ENCODE measurements at places on chromosomes 2 and 18.

- DNase-seq: no peak
Measured at GRCh38 chr2:100004348-100004884, 138.0 kb downstream of the AFF3 start.

GRCh38 chr2:24115057-24115456 lies 8.1 kb downstream of the PFN4 start:
- no peak for DNase-seq

GRCh38 chr18:501406-501714 lies 859 bp upstream of the COLEC12 start:
- no peak for DNase-seq

DNA sequence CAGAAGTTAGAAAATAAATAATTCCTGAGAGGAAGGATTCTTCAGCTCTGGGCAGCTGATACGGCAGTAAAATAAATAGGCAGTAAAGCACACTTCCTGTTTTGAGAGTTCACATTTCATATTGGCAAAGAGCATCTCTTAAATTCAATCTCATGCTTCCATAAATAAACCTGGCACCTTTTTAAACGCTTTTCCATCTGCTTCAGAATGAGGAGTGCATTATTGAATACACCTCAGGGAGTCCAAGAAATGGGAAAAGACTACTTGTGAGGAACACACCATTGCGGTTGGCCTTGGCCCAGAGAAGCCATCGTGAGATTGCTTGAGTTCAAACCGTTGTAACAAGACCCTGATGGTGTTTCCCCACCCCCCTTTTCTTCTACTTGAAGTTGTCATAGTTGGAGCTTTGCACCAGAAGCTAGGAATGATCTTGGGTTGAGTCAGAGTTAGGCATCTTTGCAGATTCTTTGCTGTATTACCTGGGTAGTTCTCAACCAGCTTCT lies 123.9 kb downstream of the RDH14 start:
- DNase-seq: peak; percentile 45

DNA sequence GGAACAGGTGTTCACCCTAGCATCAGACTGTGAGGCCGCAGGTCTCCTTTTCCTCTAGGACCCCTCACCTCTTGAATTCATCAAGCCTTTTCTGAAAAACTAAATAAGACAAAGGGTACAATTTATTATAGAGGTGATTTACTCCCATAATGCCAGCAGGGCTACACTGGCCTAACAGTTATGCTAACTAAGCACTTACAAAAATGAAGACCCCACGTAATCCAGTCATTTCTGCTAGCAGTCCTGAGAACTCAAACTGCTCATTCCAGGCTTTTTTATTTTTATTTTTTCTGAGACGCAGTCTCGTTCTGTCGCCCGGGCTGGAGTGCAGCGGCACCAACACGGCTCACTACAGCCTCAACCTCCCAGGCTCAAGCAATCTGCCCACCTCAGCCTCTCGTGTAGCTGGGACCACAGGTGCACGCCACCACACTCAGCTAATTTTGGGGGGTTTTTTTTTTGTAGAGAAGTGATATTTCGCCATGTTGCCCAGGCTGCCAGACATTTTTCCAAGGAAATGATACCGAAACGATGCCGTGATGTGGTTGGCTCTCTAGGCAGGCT lies 14.2 kb downstream of the CAPG start:
- DNase-seq: no peak

- no peak for DNase-seq
Measured at GRCh38 chr2:17915811-17916518, 37.5 kb downstream of the KCNS3 start.

GRCh38 chr2:70549064-70549710 lies 4.4 kb downstream of the TGFA start:
- DNase-seq: no peak

DNA sequence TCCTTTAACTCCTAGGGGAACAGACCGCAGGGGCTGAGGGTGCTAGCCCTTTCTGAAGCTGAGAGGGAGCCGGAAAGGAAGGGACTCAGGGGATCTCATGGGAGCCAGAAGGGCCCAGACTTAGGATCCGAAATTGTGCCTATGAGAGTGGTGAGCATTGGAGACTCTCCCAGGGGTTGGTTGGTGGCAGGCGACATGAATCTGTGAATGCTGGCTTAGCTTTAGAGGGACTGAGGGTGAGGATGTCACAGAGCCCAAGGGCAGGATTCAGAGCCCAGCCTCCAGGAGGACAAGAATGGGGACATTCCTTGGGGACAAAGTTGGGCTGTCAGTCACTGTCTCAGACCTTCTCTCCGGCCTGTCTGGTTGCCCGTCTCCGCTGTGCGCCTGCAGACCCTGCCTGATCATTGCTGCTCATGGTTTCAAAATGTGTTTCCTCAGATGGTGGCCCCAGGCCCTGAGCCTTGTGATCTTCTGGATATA lies 17.5 kb downstream of the GNLY start:
- DNase-seq: no peak

DNA sequence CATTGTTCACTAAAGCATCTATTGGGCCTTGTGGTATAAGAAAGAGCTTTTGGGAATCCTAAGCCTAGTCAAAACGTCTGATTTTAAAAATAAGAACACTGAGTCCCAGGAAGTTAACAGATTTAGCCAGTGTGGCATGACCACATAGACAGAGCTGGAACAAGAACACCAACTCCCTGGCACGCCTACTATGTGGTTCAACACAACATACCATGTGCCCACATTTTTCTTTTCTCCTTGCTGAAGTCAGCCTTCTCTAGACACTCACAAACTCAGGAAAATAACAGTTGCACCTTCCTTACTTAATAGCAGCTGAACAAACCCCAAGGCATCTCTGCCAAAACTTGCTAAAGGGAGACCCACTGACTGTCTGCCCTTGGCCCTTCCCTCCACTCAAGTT lies 124.8 kb downstream of the C1D start:
- DNase-seq: no peak

DNA sequence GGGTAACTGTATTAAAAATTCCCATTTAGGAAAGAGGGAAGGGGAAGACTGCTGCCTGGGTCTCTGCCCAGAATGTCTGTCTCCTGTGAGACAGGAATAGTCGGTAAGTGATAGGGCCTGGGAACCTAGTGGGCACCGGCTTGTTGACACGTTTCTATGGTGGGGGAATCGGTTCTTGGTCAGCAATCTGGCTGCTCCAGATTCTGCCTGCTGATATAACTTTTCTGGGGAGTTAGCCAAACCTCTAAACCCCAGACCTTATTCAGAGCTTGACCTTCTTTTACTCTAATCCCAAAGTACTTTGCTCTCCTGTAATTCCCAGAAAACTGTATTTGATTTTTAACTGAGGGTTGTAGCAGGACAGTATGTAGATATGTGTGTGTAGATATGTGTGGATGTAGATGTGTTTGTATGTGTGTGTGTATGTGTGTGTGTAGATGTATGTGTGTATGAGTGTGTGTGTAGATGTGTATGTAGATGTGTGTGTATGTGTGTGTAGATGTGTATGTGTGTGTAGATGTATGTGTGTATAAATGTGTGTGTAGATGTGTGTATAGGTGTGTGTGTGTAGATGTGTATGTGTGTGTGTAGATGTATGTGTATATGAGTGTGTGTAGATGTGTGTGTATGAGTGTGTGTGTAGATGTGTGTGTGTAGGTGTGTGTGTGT lies 61.8 kb upstream of the TXNDC2 start:
- DNase-seq: no peak

DNA sequence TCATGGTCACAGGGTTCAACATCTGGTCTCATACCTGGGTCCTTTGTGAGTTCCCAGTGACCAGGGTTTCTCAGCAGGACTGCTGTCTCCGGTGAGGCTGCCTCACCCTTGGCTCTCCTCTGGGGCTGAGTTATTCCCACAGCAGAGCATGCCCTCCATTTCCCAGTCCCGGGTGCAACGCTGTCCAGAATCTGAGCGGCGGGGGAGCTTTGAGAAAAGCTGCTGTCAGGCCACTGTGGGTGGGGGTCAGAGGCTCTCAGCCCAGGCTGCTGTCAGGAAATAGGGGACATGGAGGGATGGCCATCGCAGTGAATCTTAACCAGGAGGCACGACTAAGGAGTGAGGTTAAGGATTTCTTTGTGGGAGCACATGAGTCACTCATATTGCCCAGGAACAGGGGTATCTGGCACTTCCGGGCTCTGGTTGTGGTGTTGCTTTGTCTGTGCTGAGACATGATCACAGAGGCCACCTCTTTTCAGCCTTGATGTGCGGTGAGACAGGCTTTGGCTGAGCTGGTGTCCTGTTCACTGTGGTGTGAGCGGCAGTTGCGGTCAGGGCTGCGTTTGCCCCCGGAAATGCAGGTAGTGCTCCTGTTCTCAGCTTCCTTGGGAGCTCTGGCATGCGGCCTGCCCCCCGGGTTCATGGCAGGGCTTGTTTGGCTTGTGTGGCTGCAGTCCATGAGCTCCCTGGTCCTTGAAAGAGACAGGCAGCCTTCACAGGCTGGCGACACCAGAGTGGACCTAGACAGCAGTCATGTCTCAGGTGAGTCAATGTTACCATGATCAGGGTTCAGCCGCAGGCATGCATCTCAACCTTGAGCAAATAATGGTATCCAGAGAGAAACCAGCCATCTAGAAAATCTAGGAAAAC lies 310.7 kb upstream of the MYT1L start:
- no peak for DNase-seq

GRCh38 chr2:225293638-225294037 lies 105.9 kb upstream of the NYAP2 start:
- no peak for DNase-seq

DNA sequence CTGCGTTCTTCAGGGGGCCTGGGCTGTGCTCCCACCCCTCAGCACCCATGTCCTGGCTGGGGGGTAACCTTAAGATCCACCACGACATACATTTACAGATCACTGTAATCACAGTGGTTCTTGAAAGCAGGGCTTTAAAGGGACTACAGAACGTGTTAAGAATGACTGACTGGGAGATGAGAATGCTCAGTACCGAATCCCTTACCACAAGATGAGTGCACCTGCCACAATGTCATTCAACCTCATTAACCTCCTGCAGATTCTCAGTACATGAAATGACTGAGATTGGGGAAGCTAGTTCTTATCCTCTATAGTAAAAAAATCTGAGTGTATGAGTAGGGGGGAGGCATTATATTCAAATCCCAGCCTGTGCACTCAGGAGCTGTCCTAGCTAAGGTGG lies 10.5 kb upstream of the PIEZO2 start:
- no peak for DNase-seq

DNA sequence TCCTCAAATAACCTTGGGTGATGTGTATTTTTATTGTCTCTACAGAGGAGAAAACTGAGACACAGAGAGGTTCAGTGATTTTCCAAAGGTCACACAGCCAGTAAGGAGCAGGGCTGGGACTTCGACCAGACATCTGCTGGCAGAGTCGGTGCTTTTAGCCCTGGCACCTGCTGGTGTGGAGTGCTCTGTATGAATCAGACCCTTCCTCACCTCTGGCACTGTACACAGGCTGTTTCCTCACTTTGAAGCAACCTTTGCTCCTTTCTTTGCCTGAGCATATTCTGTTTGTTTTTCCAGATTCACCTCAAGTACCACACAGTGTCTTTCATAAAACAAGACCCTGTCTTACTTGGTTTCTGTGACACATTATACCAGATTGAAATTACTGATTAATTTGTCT lies 107.9 kb downstream of the DPP10 start:
- no peak for DNase-seq

DNA sequence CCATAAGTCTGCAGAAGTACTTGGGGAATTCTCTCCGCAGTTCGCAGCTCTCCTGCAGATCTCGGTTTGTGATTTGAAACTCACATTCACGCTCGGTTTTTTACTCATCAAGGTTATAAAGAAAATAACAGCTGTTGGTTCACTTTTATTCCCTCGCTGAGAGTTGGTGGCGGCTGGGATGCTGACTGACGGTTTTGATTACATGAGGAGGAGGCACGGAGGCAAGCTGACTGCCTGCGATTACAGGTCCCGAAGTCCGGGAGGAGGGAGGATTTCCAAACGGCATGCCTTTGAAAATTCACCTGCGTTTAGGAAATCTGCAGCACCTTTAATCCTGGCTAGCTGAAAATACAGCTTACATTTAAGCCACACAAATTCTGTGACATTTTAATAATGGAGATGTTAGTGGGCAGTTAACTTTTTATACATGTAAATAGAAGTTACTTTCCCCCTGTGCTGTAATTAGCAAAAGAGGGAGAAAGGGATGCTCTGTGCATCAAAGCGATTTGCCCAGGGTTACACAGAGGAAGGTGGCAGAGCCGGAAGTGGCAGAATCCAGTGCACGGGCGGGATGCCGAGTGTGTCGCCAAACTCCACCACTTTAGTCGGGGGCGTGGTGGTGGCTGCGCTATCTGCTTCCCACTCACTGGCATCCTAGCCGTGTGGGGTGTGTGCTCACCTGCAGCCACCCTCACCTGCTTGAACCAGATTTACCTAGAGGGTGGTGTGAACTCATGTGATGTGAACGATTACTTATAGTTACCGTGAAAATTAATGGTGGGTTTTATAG lies 14.7 kb downstream of the AGAP1 start:
- no peak for DNase-seq
